ENCODE measurements at places on chromosomes 7 and 10. TPM values are rescaled to one million over a fixed set of nuclear protein-coding genes. Genes with fewer than 3 reads are reported as not detected.

DNA sequence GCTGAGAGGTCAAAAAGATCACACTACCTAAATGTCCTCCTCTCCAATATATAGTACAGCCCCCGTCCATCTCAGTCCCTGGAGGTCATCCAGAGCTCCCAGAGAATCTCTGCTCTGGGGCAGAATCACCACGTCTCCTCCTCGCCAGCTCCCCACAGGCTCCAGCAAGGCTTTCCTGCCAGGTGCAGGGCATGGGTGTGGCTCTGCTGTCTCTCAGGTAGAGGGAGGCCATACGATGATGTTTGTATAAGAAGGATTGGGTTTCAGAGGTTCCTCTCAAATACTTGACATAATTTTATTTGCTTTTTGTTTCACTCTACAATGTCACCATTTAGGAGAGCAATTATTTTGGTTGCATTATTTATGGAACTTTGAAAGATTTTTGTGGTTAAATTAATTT, 98.3 kb upstream of the PRSS58 start:
- no peak for DNase-seq

DNA sequence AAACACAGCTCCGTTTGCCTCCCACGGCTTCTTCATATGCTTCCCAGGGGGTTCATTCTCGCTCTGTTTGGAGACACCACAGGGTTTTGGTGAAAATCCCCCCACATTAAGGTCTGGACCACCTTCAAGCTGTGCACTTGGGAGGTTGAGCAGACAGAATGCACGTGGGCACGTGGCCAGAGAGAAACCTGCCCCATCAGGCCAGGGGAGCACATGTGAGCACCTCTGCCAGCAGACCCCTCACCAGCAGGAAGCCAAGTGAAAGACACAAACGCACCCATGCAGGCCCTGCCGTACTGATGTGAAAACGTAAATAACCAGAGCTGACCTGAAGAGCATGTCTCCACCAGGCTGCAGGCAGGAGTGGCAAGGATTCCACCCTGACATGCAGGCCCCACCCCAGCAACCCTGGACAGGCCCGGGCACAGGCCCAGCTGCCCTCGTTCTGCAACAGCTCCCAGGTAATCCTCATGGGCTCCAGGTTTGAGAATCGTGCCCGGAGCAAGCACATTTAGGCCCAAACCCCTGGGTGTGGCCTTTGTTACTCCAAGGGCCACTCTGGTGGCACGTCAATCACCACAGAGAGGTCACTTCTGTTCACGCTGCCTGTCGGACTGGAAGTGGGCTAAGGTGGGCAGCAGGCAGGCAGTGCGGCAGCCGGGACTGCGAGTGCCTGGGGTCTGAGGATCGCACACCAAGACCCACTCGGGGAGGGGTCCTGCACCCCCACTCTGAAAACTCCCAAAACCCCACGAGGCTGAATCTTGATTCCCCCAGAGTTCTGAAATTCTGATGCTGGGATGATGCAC, 184.4 kb downstream of the PTPRN2 start:
- DNase-seq: no peak

- no peak for DNase-seq
Measured at GRCh38 chr7:157623556-157623955, 286.8 kb downstream of the DNAJB6 start.

SEMA4G gene
- 0.06 TPM for polyA plus RNA-seq

- DNase-seq: no peak
Measured at GRCh38 chr10:112755446-112756234, 194.4 kb upstream of the TCF7L2 start.

DNA sequence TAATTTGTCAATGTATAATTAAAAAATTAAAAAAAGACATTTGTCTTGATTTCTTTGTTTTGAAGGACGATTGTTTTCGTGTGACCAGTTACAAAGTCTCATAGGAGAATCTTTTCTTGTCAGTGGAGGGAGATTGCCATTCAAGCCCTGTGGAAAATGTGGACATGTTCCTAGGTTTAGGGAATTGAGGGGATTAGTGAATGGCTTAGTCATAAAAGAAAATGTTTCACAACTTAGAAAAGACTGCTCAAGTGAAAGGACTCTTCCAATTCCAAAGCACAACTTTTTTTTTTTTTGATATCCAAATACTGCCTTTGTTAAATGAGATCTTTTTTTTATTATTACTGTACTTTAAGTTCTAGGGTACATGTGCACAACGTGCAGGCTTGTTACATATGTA, 140.7 kb upstream of the HABP2 start:
- no peak for DNase-seq

GRCh38 chr10:36109399-36110023, 467.4 kb upstream of the FZD8 start:
- DNase-seq: no peak

DNA sequence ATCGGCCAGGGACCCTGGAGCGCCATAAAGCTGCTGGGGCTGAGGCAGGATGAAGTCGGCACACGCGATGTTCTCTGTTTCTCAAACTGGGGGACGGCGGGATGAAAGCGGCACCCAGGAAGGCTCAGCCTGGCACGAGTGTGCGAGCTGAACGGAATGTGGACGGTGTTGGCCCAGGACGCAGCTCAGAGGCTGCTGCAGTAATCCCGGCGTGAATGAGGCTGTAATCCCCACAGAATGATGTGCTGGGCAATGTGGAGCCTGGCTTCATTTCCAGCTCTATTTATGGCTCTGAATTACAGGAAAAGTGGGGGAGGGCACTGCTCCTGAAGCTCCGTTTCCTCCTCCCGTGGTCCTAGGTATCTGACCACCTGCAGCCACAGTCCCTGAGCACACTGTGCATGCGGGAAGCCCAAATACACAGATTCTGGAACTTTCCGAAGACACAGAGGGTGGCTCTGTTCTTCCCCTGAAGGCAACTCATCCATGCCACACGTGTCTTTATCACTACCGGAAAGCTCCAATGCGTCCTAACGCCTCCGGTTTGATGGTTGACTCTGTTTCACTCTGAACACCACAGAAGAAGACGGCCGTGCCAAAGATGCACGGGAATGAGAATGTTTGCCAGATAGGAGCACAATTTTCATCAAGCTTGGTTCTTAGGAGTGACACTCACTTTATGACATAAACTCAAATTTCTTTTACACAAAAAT, 37.6 kb downstream of the KLF6 start:
- DNase-seq: no peak
